ENCODE measurements at places on chromosomes 12 and 14.

DNA sequence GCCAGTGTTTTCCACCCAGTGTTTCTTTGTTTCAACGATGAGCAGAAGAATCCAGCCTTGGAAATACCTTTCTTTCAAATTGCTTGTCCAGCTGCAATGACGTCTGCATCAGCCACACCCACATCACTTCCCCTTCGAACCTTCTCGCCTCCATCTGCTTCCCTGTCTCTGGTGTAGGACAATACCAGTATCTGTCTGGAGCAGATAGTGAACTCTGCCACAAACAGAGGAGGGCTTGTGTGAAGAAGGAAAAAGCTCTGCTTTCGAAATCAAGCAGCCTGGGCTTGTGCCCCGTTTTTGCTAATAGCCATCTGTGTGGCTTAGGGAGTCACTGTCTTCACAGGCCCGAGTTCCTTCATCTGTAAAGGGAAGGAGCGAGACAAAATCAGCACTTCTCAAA, 415.4 kb downstream of the ZFP36L1 start:
- no peak for DNase-seq

- DNase-seq: no peak
These were observed 13.0 kb downstream of the SCNN1A start for GRCh38 chr12:6362403-6362802.

DNA sequence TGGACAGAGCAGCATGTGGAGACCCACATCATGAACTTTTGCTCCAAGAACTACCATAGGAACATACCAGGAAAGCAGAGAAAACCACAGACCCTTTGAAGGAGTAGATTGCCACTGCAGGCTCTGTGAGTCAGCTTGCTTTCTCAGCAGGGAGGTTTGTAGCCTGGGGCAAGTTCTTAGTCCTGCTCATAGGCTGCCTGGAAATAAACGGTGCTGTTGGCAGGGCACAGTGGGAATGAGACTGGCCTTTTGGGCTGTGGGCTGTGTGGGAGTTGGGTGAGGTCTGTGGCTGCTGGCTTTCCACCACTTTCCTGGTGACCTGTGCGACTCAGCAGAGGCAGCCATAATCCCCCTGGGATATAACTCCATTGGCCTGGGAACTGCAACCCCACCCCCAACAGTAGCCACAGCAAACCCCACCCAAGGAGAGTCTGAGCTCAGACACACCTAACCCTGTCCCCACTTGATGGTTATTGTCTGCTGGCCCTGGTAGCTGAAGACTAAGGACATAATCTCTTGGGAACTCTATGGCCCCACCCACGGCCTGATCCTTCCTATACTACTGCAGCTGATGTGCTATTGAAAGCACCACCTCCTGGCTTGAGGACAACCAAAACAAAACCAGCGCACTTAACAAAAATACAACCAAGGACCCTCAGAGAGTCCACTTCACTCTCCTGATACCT, 192.1 kb upstream of the GARIN6 start:
- no peak for DNase-seq

DNA sequence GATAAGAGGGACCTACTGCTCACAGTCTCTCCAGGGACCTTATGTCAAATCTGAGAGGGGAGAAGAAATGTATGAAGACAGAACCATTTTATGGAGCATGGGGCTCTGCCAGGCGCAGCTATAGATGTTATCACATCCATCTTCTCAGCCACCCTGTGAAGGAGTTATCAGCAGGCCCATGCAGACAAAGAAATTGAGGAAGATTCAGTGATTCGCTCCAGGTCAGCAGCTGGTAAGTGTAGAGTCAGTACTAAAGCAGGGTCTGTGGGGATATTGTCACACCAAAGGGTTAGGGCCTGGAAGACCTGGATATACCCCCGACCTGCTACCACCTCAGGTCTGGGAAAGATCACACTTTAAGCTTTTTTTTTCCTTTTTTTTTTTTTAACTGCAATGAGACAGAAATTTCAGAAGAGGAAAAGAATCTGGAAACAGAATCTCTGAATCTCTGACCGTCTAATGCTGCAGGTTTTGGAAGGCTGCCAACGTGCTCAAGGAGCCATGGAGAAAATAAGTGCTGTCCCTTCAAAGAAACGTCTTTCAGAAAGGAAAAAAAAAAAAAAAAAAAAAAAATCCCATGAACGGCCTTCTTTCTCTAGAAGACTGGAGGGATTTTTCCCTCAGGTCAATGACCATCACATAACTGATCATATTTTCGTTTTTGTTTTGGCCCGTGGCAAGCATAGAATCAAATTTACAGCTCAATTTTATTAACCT, 73.3 kb upstream of the PLEKHG7 start:
- no peak for DNase-seq

GRCh38 chr12:89566615-89567014, 40.8 kb upstream of the POC1B start:
- no peak for DNase-seq

DNA sequence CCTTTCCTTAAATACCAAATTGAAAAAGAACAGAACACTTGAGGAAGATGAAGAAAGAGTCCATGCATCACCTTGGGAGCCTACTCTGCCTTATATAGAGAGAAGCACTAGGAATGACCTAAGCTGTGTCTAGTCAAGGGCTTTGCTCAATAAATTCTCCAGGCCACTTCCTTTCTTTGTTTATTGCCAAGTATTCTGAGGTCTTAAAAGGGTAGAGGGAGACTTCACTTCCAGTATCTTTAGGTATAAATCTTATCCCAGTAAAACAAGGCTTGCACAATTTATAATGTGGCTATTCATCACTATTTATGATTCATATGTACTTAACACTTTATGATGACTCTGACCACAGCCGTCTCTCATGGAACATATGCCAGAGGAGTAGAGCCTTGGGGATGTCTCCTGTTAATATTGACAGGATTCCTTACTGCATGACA, 85.1 kb upstream of the ARHGAP5 start:
- no peak for DNase-seq

- DNase-seq: no peak
These were observed 60.1 kb upstream of the TUNAR start for GRCh38 chr14:95816539-95816938.

DNA sequence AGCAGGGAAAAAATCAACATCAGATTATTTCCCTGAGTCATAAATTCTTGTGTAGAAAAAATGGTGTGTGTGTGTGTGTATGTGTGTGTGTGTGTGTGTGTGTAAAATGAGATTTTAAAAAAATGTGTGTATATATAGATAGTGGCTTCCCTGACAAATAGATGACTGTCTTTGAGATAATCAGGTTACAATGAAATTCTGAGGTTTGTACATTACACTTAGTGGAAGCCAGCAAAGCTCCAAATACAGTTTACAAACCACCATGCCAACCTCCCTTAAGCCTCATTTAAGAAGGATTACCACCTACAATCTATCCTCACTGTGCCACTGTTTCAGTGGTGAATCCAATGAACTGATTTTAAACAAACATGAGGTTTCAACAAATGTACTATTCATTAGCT, 93.8 kb downstream of the MED13L start:
- no peak for DNase-seq

DNA sequence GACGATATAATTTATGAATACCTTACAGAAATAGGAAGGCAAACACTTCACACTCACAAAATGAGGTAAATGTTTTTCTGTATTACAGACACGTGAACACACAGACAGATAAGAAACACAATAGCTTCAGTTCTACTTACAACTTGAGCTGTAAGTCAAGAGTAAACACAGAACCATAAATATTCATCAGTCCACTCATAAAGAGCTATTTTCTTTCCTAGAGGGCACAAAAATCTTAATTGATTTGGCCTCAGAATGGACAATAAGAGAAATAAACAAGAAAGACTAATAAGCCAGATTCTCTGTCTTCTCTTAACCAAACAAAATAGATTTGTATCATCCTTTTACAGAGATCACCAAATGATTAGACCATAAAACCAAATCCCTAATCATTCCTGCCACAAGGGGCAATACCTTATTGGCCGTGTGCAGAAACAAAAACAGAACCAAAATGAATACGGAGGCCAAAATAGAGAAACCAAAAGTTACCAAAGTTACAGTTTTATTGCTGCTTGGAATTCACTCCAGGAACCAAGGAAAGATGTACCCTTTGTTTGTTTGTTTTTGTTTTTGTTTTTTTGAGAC, 38.1 kb upstream of the GARIN2 start:
- DNase-seq: no peak

GRCh38 chr12:6452944-6453630, 1.2 kb downstream of the TAPBPL start:
- no peak for DNase-seq

DNA sequence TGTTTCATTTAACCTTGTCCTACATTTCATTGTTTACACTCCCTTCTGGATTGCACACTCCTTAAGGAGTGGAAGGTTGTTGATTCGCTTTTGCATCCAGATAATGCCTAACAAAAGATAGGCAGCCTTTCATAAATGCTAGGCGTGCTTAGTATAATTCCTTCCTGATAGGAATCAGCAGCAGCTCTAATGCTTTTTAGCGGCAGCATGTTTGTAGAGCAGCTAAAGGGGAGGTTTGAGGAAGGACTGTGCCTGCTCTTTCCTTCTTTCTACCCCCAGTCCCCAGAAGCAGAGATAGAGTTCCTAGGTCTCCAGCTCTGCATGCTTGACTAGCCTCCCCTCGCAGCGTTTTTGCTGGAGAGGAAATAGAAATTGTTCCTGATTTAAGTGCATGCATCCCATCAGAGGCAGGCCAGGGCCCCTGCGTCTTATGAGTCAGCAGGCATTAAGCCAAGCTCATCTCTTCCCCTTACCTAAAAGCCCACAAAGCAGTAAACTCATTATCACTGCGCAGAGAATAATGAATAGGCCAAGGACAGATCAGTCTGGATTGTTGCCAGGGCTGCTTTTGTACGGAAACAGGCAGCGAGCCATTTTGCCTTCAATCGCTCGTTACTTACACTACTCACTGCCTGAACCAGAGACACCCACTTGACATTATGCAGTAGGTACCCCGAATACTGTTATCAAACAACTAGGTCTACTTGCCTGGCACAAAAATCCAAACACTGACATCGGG, 14.0 kb upstream of the TBPL2 start:
- no peak for DNase-seq

DNA sequence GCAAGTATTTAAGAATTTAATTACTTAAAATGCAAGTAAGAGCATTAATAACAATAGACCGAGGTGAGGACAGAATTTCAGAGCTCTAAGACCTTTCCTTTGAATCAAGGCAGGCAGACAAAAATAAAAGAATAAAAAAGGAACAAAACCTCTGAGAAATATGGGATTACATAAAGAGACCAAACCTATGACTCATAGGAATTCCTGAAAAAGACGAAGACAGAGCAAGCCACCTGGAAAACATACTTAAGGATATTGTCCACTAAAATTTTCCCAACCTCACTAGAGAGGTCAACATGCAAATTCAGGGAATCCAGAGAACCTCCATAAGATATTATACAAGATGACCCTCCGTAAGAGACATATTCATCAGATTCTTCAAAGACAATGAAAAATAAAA, 325.1 kb downstream of the AEBP2 start:
- DNase-seq: no peak

DNA sequence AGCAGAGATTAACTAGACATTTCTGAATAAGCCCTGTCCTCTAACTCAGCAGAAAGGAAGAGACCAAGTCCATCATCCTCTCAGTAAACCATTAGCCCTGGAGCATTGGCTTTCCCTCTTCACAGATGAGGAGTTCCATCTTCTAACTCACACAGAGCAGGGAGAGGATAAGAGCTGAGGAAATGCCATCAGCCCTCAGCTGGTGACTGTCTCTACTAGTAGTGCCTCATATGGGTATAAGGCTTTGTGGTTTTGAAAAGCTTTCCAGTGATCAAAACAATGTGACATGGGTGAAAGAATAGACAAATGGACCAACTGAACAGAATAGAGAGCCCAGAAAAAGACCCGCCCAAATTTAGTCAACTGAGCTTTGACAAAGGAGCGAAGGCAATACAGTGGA, 197.2 kb upstream of the NUDT4 start:
- no peak for DNase-seq

DNA sequence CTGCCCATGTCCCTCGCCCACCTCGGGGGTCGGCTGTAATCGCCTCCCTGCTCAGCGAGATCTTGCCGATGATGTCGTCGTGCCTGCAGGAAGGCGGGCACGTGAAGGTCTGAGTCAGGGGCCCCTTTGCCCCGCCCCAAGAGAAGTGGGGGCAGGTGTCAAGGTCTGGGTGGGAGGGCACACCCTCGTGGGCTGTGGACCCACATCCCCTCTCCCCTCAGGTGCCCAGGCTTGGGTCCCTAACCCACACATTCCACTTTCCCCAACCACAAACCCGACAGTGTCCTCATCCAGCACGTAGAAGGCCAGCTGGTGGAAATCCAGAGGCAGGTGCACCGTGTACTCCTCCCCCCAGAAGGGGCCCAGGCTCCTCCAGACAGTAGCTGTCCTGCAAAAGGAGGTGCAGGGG, 7.8 kb downstream of the RASAL1 start:
- no peak for DNase-seq

DNA sequence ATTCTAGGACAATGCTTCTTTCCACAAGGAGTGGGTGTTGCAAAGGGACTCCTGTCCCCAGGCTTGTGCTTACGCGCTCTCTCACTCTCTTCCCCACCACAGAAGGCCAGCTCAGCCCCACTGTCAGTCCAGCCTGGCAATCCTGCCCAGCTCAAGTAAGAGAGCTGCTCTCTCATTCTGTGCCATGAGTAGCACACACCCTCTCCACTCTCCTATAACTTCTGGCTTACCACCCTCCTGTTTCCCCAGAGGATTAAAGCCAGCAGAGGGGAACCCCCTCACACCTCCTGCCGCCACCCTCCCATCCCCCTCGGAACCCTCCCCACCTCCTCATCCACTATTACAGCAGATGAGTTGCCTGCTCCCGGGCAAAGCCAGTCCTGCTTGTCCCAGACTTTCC, 17.1 kb downstream of the NCKAP5L start:
- DNase-seq: no peak

DNA sequence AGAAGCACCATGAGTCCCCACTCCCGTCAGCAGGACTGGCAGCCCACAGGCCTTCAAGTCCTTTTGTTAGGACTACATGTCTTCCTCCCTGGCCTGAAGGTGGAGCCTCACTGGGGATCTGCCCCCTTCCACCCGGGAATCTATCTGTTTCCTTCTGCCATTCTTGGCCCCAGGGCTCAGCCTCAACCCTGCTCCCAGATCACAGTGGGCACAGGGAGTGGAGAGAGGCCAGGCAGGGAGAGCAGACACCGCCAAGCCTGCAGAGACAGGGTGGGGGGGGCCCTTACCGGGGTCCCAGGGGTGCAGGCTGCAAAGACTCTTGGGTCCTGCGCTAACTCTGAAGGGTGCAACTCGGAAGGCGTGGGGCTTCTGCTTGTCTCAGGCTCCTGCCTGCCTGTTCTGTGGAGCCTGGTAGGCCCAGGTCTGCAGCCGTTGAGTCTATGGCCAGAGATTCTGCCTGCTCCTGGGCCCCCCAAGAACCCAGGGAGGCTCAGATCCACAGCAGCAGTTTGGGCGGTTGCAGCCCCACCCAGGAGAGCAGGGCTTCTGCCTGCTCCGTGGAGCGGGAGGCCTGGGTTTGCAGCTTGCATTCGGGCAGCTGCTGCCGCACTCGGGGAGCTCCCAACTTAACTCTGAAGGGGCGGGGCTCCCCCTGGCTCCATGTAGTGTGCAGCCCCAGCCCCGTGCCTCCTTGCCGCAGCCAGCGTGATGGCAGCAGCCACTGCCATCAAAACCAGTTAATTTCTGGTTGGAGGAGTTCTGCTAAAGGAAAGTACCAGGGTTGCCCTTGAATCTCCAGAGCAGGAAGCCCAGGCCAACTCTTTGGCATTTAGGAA, 21.7 kb upstream of the PLBD1 start:
- DNase-seq: no peak

GRCh38 chr12:56995201-56995929, 11.0 kb downstream of the ZBTB39 start:
- no peak for DNase-seq

All from T-helper 22 cell (primary cell).